ENCODE measurements at places on chromosomes 7 and 10.

DNA sequence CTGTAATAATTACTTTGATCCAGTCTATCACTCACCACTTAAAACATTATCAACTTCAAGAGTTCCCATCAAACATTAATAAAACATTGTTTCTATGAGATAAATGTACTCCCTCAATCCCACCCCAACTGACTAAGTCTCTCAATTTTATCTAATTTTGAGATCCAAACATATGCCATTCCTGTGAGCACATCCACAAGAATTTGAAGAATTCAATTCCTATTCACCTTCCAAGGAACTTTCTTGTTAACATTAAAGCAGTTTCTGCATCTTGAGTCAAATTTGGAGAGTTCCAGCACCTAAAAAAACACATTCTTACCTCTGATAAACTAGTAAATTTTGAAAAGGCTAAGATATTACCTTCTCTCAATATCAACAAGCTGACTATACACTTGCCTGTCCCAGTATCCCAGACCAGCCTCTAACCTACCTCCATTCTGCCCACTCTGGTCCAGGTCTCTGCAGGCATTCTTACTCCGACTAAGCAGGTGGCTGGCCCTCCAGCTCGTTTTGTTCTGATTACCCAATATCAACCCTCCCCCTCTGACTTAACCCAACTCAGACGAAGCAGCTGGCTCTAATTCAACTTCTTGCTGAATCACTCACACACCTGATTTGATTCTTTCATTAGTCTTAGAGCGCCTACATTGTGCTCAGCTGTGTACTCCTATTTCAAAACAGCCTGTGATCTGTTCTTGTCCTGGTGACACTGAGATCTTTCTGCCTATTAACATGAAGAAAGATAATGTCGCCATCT, 275.2 kb downstream of the IPMK start:
- DNase-seq, result no peak
- H3K27me3 ChIP-seq, result peaks cover 2% of the 10 kb centered on the region
- H3K4me1 ChIP-seq, result peaks cover 8% of the 10 kb centered on the region
- no peak overlapping the region for H3K4me3 ChIP-seq

DNA sequence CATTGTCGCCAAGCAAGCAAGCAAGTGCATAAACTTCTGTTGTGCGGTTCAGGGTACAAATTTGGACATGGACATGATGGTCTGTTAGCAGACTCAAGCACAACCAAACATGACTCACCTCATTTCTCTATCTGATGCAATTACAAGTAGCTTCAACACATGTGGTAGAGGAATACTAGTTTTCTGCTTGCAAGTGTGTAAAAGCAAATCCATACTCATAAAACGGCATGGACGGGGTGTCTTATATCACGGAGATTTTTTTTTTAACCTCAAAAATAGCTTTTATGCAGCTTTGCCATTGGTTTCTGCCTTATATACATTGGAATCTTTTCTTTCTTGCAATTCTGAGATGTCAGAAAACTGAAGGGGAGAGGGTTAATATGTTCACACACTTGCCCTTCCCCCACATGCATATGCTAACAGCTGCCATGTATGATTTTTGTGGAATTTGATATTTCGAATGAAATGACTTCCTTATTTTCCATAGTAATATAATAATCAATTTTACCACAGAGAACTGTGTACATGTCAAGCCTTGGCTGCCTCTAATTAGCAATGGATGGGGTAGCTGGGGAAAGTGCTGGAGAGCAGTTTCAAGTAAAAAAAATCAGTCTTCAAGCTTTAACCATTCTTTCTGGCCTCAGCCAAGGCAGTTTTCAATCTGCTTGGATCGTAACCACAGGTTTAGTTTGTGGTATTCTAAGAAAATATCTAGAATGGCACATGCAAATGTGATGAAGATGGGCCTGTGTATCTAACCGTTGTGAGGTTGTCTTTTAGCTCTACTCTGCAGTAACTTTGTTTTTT, 106.0 kb upstream of the PDCD4 start:
- peak overlapping the region; percentile 78 for H3K27ac ChIP-seq
- no peak for DNase-seq
- no peaks in the 10 kb centered on the region for H3K36me3 ChIP-seq
- H3K4me3 ChIP-seq, result no peak overlapping the region

- DNase-seq, result no peak
- no peak overlapping the region for H3K27ac ChIP-seq
- peaks cover 6% of the 10 kb centered on the region for H3K4me1 ChIP-seq
- H3K4me3 ChIP-seq, result no peak overlapping the region
- H3K36me3 ChIP-seq, result no peaks in the 10 kb centered on the region
Measured at GRCh38 chr10:52390388-52390787, 76.3 kb downstream of the DKK1 start.

DNA sequence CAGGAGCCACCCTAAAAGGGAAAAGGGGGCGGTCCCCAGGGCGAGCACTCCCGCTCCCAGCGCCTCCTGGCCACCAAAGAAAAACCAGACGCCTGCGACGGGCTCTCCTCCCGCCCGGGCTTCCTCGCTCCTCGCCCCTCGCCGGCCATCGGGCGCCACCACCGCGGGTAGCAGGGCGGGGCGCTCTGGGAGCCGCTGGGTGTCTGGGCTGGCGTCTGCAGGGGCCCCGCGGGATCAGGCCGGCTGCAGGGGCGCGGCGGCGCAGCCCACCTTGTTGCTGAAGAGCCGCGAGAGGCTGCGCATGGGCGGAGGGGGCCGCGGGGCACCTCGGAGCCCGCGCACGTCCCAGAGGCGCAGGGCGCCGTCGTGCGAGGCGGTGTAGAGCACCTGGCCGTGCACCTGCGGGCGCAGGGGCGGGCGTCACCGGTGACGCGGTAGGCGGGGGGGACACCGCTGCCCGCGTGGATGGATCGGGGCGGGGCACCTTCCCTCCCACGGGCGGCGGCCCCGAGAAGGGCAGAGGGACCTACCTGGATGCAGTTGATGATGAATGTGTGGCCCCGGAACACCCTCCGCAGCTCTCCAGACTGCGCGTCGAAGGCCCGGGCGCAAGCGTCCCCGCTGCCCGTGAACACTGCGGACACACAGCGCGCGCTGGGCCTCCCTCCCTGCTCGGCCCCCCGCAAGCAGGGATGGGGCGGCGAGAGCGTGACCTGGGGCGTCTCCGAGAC, 28.3 kb downstream of the WDR86 start:
- H3K27ac ChIP-seq, result no peak overlapping the region
- no peak for DNase-seq
- peaks cover 7% of the 10 kb centered on the region for H3K4me1 ChIP-seq
- no peak overlapping the region for H3K4me3 ChIP-seq
- no peaks in the 10 kb centered on the region for H3K27me3 ChIP-seq
- H3K36me3 ChIP-seq, result peaks cover 42% of the 10 kb centered on the region

GRCh38 chr10:107717046-107717445, 552.5 kb upstream of the SORCS1 start:
- no peak overlapping the region for H3K27ac ChIP-seq
- H3K4me3 ChIP-seq, result no peak overlapping the region
- H3K4me1 ChIP-seq, result no peaks in the 10 kb centered on the region
- no peak for DNase-seq
- H3K36me3 ChIP-seq, result no peaks in the 10 kb centered on the region
- H3K27me3 ChIP-seq, result peaks cover 16% of the 10 kb centered on the region

DNA sequence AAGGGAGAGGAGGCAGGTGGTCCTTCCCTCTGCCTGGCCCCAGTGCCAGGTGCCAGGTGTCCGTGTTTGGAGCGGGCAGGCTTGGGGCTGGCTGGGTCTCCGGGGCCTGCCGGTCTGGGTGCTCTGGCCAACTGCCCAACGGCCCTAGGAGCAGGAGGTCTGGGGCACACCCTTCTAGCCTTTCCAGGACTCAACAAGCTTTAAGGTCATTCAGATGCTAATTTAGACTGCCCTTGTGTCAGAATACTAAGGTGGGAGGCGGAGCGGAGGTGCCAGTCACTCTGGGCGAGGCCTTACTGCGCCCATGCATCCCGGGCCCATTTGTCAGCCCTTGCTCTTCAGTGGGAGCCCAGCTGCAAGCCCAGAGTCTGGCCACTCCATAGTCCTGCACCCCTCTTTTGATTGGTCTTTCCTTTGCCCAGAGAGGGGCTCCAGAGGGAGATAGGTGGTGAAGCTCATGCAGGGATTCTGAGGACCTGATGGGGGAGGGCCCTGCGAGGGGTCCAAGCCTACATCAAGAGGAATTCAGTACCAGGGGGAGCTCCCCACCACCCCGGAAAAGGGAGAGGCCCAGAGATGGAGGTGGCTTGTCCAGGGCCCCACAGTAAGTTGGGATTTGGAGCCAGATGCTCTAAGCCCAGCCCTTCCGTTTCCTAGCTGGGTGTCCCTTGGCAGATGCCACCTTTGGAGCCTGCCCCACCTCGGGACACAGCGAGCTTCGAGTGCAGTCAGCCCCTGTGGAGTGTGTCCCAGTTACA, 1.3 kb downstream of the PGAM2 start:
- no peak overlapping the region for H3K4me3 ChIP-seq
- H3K27me3 ChIP-seq, result peaks cover 9% of the 10 kb centered on the region
- peaks cover 2% of the 10 kb centered on the region for H3K36me3 ChIP-seq
- H3K4me1 ChIP-seq, result peaks cover 13% of the 10 kb centered on the region
- DNase-seq, result no peak
